BJ (cell line): ENCODE measurements at places on chromosomes 7 and 10. TPM values are rescaled to one million over a fixed set of nuclear protein-coding genes. Genes with fewer than 3 reads are reported as not detected.

PLAU gene
- polyA plus RNA-seq: 25.2 and 37.2 TPM in 2 replicates

OR6B1 gene
- polyA plus RNA-seq: not detected in 2 replicates

- peak; percentile 1 for DNase-seq
Observed at GRCh38 chr10:3624367-3624766, 160.6 kb downstream of the KLF6 start.

GRCh38 chr7:25780904-25781303 is 371.1 kb upstream of the NFE2L3 start:
- no peak for DNase-seq

- no peak for DNase-seq
Observed at GRCh38 chr10:86730227-86730626, 26.2 kb upstream of the BMPR1A start.

DNA sequence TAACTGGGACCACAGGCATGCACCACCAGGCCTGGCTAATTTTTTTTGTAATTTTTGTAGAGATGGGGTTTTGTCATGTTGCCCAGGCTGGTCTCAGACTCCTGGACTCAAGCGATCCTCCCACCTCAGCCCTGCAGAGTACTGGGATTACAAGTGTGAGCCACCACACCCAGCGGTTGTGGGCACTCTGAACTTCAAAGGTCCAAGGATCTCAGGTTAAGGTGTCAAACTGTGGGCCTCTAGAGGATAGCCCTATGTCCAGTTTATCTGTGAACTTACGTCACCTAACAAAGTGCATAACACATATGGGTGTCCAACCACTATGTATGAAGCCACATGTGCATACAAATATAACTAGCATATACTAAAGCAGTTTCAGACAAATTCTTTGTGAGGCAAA is 3.2 kb upstream of the IL2RA start:
- no peak for DNase-seq
